ENCODE measurements at places on chromosomes 2 and 18. TPM values are rescaled to one million over a fixed set of nuclear protein-coding genes. Genes with fewer than 3 reads are reported as not detected.

DNA sequence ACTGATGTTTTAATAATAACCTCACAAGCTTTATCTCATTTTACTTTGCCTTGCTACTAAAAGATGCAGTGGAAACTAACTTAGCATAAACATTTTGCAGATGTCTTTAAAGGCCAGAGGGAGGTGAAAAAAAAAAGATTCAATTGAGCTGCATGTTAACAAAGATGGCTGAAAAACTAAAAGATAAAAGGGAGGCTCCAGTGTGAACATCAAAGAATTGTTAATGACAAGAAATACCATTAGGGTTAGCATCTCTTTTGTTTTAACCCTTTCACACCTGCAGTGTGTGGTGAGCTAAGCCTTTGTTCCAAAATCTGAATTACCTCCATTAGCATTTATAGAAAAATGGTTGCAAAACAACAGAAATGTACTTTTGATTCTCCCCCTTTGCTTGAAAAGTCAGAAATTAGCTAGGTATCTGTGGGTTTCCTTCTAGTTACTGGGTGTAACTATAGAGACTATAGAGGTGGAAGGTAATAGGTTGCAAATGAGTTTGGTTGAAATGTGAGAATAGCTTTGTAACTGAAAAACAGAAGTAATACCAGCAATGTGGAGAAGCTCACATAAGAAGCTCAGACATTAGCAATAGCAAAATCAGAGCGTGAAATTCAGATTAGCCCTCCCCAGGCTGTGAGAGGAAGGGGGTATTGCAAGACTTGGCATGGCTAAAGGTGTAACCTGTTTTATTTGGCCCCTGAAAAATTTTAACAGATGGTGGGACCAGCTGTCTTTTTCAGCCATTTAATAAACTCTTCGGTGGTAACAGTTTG lies 34.8 kb upstream of the SP5 start:
- DNase-seq, result no peak

DNA sequence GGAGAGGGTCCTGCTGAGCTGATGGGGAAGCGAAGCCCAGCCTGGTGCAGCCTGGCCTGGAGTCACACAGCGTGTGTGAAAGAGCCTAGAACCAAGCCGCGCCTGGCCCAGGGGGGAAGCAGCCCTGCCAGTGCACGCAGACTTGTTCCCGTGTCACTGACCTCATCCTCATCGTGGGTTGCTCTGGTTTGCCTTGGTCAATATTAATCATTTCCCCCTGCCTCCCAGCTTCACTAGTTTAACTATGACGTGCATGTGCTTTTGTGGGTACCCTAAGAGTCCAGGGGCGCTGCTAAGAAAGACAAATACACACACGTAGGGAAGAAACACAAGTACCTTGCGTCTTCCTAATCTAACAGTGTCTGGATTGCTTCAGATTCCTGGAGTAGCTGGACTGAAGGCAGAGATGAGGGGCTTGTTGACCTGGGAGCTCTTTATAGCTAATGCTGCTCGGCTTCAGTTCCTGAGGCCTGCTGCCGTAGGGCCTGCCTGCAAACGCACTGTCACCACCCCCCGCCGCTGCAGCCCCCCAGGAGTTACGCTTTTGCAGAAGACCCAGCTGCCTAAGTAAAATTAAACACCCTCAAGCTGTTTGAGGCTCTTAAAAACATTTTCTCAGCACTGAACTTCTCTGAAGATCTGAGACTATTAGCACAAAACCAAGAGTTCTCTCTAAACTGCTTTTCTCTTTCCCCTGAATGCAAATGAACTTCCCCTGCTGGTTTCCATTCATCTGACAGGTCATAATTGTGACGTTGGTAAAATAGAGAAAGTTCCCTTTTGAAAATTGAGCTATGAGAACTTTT lies 159.2 kb downstream of the FAM210A start:
- no peak for DNase-seq

DNA sequence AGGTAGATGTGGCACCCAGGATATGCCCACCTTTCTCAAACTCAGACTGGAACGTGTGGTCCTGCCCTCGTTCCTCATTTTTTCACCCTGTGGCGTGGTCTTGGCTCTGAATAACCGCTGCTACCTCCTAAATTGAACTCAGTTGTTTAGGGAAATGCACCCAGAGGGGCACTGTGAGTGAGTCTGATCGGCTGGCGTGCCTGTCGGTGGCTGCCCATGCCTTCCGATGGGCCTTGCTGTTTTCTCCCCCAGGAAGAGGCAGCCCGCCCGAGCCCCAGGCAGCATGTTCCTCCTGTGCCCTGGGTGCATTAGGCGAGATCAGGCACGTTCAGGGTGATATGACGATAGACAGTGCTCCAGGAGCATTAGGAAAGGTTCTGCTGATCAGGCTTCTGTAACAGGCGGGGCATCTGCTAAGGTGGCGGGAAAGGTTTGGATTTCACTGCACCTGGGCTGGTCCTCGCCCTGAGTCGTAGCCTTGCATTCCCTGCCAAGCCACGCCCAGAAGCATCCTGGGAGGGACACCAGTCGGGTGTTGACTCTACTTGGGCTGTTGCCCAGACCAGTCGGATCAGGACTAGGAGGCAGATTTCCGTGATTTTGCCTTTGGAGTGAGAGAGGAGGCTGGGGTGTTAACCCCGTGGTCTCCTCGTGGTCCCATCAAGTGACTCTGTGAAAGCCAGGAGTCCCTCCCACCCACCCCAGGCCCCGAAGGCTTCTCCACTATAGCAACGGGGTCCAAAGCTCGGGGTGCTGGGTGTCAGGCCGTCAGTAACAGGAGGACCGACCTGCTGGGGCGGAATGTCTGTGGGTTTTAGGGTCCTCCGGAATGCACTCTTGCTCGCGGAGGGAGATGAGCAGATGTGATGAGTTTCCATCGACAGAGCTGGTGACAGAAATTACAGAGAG lies 75.1 kb downstream of the SH3BP4 start:
- DNase-seq, result peak; percentile 55

DNA sequence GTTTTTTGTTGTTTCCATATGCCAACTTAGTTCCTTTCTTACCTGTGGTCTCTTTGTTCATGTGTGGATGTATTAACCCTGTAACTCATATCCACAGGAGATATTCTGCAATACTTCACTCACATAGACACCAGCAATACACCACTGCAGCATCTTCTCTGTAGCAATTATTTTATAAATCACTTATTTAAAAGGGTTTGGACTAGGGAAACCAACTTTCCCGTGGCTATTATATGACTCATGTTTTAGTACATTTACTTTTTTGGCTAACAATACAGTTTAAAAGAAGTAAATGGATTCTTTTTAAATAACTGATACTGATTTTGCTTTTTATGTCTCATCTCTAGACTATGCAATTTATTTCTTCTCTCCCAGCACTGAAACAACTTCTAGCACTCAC lies 488.9 kb downstream of the MBD2 start:
- DNase-seq, result no peak

DNA sequence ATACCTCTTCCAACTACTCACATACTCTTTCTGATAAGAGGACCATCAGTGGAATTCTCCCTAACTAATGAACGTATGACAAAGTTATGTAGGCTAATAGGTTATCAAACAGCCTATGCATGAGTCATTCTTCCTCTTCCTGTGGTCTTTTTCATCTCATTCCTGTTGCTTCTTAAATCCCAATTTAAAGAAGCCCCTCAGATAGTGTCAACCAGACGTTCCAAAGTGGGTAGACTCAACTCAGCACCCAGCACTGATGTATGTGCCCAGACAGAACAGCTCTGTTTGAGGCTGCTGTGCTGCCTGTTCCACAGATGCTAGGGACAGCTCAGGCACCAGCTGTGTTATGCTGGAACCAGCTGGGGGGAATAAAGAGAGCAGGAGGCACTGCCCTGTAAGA lies 52.6 kb downstream of the CXCR4 start:
- DNase-seq, result no peak

- no peak for DNase-seq
Measured at GRCh38 chr2:99386011-99386410, 48.8 kb downstream of the EIF5B start.

Gene CROCC2
- not detected for polyA plus RNA-seq

Gene DSG4
- not detected for polyA plus RNA-seq

Gene CNDP1
- not detected for polyA plus RNA-seq

Data from A549 (cell line).